ENCODE measurements at places on chromosomes 4 and X.

GRCh38 chrX:144819406-144819805 is 427.9 kb upstream of the SPANXN1 start:
- no peak for DNase-seq

- peak; percentile 64 for DNase-seq
These were observed 43.8 kb downstream of the PALLD start for GRCh38 chr4:168540503-168541265.

- DNase-seq: no peak
These were observed 51.7 kb downstream of the HTT-AS start for GRCh38 chr4:3022651-3023050.

GRCh38 chr4:87532907-87533306 is 3.7 kb upstream of the SPARCL1 start:
- DNase-seq: no peak

- DNase-seq: no peak
These were observed 1.8 kb downstream of the ATP11C start for GRCh38 chrX:139930916-139931645.

DNA sequence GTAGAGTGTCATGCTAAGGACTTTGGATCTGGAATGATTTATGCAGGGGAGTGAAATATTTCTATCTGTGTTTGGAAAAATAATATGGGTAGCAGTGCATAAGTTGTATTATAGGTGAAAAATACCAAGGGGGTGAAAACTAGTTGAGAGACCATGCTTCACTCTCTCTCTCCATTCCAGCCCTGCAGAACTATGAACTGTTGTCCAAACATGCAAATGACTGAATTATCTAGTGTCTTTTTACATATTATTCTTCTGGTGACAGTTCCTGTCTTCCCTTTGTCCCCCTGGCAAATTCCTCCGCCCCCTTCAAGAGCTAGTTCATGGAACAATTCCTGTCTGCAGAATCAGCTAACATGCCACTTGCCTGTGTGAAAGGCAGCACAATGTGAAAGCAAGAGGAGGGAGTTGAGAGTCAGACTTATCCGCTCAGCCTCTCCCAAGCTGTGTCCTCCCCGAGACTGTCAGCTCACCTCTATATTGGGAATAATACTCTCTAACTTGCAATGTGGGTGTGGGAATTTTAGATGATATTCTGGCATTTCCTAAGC is 2.3 kb downstream of the PF4 start:
- no peak for DNase-seq

- DNase-seq: no peak
These were observed 42.1 kb upstream of the UGT2B10 start for GRCh38 chr4:68773699-68774098.

- DNase-seq: no peak
These were observed 48.4 kb upstream of the USP9X start for GRCh38 chrX:41036668-41037326.

GRCh38 chrX:80174925-80175574 is 160.5 kb downstream of the TBX22 start:
- DNase-seq: no peak

- no peak for DNase-seq
These were observed 28.4 kb upstream of the RPS6KA6 start for GRCh38 chrX:84216406-84216805.

GRCh38 chrX:14354521-14354920 is 174.8 kb upstream of the GLRA2 start:
- DNase-seq: peak; percentile 41

- no peak for DNase-seq
These were observed 30.3 kb downstream of the OTC start for GRCh38 chrX:38382663-38383062.

DNA sequence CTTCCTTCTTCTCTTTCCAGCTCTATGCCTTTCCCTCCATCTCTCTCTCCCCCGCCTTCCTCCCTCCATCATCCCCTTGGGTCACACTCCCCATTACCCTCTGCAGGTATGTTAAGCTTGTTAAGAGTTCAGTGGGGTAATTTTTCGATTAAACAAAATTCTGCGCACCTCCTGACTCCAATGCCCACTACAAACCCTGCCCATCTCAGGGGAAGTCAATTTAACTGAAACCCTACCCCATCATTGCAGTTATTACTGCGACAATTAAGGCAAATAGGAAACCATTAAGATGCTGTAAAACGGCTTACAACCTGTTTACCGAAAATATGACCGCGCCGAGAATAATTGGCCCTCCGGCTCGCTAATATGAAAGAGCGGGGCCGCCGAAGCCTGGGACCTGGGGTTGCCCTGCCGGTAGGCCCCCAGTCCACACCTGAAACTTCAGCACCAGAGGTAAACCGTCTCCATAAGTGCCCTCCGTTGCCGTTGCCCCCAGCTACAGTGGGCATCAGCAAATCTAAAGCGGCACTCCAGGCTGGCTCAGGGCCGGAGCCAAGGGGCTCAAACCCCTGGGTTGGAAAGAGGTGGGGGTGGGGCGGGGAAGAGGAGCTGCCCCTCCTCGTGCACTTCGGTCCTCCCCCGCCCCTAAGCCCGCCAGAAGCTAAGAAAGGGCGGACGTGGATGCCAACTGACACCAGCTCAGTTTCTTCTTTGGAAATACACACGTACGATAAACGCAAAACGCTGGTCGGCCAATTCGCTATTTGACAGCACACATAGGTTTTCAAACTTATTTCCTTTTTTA is 4.8 kb downstream of the ARX start:
- no peak for DNase-seq

GRCh38 chr4:177441061-177441802 is 1.0 kb downstream of the AGA start:
- no peak for DNase-seq

- no peak for DNase-seq
These were observed 28.7 kb downstream of the TMPRSS11A start for GRCh38 chr4:67934628-67935027.

DNA sequence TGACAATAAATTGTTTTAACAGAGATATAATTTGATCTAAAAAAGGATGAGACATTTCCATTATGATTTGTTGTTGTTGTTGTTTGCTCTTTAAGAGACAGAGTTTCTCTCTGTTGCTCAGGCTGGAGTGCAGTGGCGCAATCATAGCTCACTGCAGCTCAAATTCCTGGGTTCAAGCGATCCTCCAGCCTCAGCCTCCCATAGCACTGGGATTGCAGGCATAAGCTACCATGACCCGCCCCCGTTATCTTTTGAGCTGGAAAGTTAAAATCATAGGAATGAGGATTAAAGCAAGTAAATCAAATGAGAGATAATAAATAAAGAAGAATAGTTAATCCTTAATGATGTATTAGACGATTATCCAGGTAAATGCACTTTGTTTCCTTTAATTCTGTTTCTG is 224.4 kb upstream of the SMIM31 start:
- DNase-seq: no peak

DNA sequence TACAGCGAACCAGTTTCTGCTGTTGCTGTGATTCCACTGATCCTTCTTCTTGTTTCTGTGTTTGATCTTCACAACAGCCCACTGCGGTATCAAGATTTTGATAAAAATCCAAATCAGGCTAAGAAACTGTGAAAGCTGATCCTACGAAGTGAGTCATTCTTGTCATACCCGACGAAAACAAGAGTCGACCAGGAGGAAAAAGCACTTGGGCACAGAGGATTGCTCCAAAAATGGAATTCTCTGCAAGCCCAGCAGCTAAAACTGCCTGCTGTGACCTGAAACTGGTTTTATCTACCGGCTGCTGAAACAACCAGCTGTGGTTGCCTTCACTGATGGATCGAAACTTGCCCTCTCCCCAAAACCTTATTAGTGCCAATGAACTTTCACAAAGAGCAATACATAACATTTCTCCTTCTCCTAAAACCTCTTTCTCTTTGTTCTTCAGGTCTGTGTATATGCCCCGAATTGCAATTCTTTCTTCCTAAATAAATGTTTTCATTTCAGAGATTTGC is 607.0 kb upstream of the PRKX start:
- DNase-seq: no peak

DNA sequence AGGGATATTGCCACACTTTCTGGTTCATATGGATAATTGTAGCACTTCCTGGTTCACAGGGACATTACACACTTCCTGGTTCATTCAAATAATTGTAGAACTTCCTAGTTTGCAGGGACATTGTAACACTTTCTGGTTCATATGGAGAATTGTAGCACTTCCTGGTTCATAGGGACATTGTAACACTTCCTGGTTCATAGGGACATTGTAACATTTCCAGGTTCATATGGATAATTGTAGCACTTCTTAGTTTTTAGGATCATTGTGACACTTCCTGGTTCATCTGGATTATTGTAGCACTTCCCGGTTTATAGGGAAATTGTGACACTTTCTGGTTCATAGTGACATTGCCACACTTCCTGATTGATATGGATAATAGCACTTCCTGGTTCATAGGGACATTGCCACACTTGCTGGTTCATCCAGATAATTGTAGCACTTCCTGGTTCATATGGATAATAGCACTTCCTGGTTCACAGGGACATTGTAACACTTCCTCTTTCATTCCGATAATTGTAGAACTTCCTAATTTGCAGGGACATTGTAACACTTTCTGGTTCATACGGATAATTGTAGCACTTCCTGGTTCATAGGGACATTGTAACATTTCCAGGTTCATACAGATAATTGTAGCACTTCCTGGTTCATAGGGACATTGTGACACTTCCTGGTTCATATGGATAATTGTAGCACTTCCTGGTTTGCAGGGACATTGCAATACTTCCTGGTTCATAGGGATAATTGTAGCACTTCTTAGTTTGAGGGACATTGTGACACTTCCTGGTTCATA is 59.2 kb upstream of the CD99 start:
- DNase-seq: no peak

- DNase-seq: peak; percentile 4
These were observed 283.8 kb upstream of the ARSJ start for GRCh38 chr4:114263233-114263632.

Data from AG09309 (cell line).